ENCODE measurements at places on chromosomes 13 and 19. TPM values are rescaled to one million over a fixed set of nuclear protein-coding genes. Genes with fewer than 3 reads are reported as not detected.

- no peak for DNase-seq
These were observed 20.0 kb downstream of the LYPD3 start for GRCh38 chr19:43445426-43445825.

- peak; percentile 73 for DNase-seq
These were observed 60.4 kb upstream of the OLFM4 start for GRCh38 chr13:52968074-52968700.

DNA sequence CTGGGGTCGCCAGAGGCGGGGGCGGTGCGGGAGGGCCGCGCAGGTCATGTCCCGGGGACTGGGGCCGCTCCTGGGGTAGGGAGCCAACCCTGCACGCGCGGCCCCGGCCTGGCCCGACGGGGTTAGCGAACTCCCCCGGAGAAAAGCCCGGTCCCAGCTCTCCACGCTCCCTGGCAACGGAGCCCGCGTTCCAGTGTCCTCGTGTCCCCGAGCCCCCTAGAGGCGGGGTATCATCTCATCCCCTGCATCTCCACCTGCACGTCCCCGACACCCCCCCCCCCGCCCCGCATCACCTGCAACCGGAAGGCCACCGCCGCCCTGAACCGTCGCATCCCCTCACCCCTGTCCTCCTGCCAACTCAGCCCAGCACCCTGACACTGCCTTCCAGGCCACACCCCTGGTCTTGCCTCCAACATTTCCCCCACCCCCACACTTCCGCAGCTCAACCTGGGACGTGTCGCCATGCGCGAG is 2.7 kb downstream of the WDR88 start:
- no peak for DNase-seq

DNA sequence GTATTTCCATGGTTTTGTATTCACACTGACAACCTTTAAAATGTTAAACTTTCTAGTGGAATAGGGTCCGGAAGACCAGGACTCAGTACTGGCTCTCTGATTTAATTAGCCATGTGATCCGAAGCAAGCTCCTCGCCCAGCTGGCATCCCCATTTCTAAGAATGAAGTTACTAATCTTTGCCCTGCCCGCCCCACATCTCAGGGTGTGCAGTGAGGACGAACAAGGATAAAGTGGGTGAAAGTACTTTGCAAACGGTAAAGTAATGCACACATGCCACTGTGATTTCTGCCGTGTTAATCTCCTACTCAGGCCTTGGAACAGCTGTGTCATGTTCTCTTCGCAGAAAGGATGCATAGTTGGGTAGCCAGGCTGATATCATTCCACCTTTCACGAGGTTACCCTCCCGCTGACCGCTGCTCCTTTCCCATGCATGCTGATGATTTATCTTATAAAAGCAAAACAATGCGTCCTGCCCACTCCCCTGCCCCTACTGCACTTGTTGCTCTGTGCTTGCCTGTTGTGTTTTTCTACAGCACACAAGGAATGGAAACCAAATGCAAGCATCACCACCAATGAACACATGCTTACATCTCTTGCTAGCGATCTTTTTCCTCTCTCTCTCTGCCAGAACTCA is 539.0 kb downstream of the EFNB2 start:
- no peak for DNase-seq

GRCh38 chr13:78841358-78841963 is 182.5 kb upstream of the OBI1 start:
- DNase-seq, result no peak

- peak; percentile 79 for DNase-seq
These were observed 1.1 kb downstream of the ADAMTS10 start for GRCh38 chr19:8609279-8610040.

- no peak for DNase-seq
These were observed 9.9 kb downstream of the KANK3 start for GRCh38 chr19:8332976-8333766.

DNA sequence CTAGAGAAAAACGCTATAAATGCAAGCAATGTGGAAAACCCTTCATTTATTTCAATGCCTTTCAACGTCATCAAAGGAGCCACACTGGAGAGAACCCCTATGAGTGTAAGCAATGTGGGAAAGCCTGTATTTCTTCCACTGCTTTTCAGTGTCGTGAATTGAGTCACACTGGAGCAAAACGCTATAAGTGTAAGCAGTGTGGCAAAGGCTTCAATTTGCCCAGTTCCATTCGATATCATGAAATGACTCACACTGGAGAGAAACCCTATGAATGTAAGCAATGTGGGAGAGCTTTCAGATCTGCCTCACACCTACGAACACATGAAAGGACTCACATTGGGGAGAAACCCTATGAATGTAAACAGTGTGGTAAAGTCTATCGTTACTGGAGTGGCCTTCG is 27.4 kb downstream of the ZNF20 start:
- DNase-seq, result no peak

DNA sequence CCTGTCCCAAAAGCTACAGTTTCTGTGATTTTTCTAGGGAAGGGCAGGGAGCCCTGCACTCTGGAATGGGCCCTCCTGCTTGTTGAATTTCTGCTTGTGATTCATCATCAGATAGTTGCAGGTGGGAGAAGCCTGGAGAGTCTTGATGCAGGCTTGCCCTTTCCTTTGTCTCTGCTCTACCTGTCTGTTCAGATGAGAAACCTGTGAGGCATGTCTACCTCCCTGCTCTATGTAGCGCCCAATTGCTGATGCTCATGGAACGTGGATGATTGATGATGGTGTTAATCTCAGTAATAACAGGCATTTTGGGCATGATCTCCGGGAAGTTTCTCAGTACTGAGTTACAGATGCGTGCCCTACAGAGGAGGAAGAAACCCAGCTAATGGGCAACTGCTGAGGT is 10.9 kb upstream of the CBY2 start:
- DNase-seq, result no peak

DNA sequence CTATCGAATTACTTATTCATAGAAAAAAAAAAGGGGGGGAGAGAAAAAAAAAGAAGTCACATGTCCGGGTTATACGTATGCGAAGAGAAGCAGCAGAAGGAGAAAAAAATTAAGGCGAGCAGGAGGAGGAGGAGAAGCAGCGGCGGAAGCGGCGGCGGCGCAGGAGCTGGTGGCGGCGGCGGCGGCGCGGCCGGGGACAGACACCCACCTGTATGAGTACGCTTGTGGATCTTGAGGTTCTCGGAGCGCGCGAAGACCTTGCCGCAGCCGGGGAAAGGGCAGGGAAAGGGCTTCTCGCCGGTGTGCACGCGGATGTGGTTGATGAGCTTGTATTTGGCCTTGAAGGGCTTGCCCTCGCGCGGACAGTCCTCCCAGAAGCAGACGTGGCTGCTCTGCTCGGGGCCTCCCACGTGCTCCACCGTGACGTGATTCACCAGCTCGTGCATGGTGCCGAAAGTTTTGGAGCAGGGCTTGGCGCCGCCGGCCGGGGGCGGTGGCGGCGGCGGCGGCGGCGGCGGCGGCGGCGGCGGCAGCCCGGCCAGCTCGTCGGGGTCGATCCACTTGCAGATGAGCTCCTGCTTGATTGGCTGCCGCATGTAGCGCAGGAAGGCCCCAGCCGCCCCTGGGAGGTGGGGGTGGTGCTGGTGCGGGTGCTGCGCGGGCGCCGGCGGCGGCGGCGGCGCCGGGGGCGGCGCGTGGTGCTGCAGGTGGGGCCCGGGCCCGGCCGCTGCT is 1.5 kb downstream of the ZIC5 start:
- no peak for DNase-seq

DNA sequence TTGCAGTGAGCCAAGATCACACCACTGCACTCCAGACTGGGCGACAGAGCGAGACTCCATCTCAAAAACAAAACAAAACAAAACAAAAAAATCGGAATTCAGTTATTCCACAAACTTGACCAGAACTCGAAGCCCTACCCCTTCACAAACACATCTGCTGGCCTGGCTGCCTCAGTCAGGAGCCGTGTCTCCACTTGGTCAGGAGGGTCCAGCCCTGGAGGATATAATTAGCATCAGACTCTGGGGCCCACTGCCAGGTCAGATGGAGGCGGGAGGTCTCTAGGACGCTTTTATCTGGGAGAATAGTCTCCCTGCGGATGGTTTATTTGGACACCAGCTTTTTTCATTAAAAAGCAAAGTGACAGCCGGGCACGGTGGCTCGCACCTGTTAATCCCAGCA is 8.0 kb downstream of the ELL start:
- no peak for DNase-seq

DNA sequence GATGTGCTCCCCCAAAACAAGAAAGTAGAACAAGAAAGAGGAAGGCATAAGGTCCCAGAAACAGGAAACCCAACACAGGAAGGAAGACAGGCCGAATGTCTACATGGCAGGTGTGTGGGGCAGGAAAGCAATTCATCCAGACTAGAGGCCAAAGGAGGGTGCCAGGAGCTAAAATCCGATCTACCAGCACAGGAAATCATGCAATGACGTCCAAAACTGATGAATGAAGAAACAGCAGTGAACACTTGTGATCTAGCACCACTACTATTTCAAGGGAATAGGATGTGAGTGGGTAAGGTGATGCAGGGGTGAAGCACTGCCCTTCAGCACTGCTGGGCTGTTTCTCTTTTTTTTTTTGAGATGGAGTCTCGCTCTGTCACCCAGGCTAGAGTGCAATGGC is 59.1 kb downstream of the DOCK9 start:
- no peak for DNase-seq

- peak; percentile 58 for DNase-seq
These were observed 47.1 kb downstream of the MLLT1 start for GRCh38 chr19:6232601-6233055.

- DNase-seq, result no peak
These were observed 99.2 kb downstream of the ANKRD10 start for GRCh38 chr13:110815471-110816204.

GRCh38 chr13:39821977-39822376 is 166.5 kb downstream of the COG6 start:
- no peak for DNase-seq

DNA sequence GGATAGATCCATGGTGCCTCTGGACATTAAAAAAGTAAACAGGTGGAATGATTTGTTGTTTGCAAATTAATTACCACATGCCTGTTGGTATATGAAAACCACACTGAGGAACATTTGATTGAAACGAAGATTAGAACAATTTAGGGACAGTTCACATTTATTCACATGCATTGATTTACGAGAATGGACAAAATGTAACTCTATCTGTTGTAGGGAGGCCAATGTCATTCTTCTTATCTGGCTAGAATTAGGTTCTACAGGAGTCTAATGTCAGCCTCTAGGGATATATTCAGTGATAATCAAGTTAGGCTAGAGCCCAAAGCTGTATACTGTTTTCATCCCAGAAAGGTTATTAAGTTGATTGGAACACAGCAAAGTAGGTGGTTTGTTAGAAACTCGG is 125.4 kb downstream of the COL4A2 start:
- DNase-seq, result no peak

GRCh38 chr19:49441210-49441959 is at the start of gene SLC17A7:
SLC17A7 (minus strand) TSS chr19:49441527; CDS start chr19:49441379, 148 bp downstream.
- DNase-seq, result no peak

- peak; percentile 61 for DNase-seq
These were observed 10.5 kb upstream of the B3GNT3 start for GRCh38 chr19:17784201-17785008.

The POSTN gene
- total RNA-seq, result 223 TPM

The PCP2 gene
- not detected for total RNA-seq

The DPY19L3 gene
- 27.9 TPM for total RNA-seq

The C1QTNF9 gene
- 1.4 TPM for total RNA-seq

The SUPT5H gene
- 41.4 TPM for total RNA-seq

The GPC5 gene
- total RNA-seq, result 1.4 TPM

The ARID3A gene
- total RNA-seq, result 37.1 TPM

The ZNF729 gene
- total RNA-seq, result 10.6 TPM

The KEAP1 gene
- total RNA-seq, result 43.1 TPM

The ZNF709 gene
- 7.9 TPM for total RNA-seq
